Chondrocyte (in vitro differentiated cells): ENCODE measurements at places on chromosomes 6 and 20. TPM values are rescaled to one million over a fixed set of nuclear protein-coding genes. Genes with fewer than 3 reads are reported as not detected.

GRCh38 chr6:44390158-44390683 lies 2.7 kb downstream of the CDC5L start:
- no peak for DNase-seq

- DNase-seq, result no peak
Observed at GRCh38 chr6:132096245-132096644, 145.1 kb upstream of the CCN2 start.

- DNase-seq, result no peak
Observed at GRCh38 chr20:6979621-6980020, 212.1 kb downstream of the BMP2 start.

DNA sequence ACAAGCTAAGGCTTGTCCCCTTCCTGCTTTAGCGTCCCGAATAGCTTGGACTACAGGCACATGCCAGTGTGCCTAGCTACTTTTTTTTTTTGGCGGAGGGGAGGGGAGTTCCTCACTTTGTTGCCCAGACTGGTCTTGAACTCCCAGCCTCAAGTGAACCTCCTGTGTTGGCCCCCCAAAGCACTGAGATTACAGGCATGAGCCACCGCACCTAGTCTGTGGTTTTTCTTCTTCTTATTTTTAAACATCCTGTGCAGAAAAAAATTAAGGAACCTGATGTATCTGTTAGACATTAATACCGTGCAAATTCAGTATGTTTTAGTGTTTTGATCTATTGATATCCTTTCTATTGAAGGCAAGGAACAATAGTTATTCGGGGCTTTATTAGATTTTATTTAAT lies 25.7 kb downstream of the HIVEP1 start:
- no peak for DNase-seq

- DNase-seq, result no peak
Observed at GRCh38 chr6:136011475-136011874, 160.0 kb downstream of the PDE7B start.

Gene FRS3
- 3.0 to 3.8 TPM (median 3.3 TPM) in 3 replicates for total RNA-seq

Gene DPM1
- 37.7 to 40.5 TPM (median 39.9 TPM) in 3 replicates for total RNA-seq

Gene RTEL1
- total RNA-seq, result 20.4 to 45.3 TPM (median 21.9 TPM) in 3 replicates
